ENCODE measurements at places on chromosomes 3 and 15.

DNA sequence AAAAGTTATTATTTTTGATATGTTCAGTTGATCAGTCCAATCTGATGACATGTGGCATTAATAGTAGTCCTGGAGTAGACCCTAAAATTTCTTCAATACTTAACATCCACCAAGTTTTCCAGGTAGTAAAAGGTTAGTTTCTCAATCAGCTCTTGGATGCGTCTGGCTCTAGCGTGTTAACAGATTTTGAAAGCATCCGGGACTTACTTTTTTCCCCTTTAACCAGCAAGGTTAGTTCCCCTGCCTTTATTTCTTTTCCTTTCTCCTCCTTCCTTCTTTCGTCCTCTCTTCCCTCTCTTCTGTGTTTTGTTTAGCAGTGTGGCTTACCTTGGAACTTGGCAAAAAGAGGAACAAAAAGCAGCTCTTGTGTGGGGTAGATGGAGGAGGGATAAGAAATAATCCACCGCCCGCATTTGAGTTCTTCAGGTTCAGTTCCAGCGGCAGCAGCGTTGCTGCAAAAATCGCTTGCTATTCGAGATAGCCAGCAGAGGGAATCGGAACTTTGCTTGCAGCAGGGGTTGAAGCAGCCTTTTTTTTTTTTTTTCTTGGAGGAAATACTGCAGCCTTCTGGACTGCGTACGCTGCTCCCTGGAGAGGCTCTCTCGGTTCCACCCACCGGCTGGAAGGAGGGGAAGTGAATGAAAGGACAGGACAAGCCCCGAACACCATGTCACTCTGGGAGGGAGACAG lies at the start of gene RBMS3:
TSS of gene RBMS3 (plus strand) at position 668 of the 690 bp plus-strand sequence.
- no peak for DNase-seq

DNA sequence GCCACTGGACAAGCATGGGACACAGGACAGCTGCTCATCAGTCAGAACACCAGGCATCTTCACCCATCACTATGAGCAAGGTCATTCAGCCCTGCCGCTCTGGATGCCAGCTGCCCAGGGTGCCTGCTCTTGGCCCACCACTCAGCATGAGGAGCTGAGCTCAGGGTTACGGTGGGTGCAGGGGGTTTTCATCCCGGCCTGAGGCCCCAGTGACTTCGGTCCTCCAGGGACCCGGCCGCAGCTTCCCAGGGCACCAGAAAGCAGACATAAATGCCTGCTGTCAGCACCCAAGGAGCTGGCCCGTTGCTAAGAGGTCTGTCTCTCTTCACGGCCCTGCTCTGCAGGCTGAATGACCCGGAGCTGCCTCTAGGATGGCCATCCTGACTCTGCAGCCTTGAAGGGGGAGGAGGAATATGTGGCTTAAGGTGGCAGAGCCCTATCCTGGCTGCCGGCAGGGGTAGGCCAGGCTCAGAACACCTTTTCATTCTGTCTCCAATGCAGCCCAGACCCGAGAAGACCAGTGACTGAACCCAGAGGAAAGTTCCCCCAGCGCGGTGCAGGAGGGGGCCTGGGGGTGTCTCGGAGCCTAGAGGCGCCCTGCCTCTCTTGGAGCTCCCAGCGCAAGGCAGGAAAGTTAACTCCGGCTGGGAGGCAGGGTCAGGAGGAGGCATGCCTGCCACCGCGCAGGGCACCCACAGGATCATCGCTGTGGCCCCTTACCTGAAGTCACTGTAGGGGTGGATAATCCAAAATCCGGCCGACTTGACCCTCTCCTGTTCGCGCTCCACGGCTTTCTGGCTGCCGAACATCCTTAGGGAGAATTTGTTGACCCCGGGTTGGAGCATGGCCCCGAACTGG lies 1.8 kb downstream of the HCN4 start:
- DNase-seq: no peak

DNA sequence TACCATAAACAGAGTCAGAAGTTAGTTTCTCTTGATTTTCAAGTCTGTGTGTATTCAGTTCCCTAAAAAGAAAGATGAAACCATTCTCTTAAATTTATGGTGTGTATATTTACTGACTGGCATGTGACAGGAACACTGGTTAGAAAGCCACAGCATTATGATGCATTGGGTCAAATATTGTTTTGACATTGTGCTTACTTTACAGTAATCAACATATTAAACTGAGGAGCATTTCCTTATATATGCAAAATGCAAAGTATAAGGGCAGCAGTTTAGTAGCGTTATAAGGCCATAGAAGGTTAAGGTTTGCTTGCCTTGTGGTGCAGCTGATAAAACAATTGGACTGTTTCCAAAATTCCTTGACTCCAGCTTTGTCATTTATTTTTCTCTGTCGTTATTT lies 72.9 kb downstream of the EPHA3 start:
- no peak for DNase-seq

DNA sequence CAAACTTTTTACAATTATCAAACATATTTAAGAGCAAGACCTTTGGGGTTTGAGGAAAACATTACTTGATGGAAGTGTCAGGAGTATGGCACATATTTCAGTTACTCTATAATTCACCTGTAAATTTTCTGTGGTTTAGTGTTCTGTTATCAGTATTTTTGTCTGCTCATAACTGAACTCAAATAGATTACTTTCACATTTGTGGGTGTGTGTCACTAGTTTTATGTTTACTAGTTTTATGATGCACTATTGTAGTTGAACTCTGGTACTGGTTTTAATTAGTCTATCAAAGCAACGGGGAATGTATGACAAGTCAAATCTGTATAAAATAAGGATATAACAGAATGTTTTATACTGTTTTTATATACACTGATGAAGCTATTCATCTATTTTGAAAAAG lies 27.2 kb downstream of the OXSM start:
- no peak for DNase-seq

DNA sequence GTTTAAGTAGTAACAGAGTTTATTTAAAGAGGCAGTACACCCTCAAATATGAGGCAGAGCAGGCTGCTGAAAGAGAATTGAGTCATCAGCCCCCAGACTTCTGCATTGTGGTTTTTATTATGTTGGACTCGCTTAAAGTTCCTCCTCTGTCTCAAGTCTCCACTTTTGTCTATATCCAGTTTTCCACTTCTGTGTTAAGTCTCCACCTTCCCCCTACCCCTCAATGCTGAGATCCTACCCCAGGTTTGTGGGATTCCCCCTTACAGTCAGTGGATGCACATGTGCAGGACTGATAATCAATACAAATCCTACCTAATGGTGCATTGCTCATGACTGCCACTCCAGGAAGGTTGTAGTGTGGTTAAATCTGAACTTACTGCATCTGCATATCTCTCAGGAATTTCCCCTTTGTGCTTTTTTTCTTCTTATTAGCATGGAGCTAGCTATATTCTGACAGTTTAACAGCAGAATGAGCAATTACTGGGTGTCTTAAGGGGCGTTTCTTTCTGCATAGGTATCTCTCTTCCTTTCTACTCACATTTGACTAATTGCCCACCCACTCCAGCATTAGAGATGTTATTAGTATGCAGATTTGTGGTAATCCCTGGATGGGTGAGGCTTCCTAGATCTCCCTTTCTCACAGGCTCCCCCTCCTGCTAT lies 11.9 kb upstream of the CD200R1L start:
- no peak for DNase-seq

DNA sequence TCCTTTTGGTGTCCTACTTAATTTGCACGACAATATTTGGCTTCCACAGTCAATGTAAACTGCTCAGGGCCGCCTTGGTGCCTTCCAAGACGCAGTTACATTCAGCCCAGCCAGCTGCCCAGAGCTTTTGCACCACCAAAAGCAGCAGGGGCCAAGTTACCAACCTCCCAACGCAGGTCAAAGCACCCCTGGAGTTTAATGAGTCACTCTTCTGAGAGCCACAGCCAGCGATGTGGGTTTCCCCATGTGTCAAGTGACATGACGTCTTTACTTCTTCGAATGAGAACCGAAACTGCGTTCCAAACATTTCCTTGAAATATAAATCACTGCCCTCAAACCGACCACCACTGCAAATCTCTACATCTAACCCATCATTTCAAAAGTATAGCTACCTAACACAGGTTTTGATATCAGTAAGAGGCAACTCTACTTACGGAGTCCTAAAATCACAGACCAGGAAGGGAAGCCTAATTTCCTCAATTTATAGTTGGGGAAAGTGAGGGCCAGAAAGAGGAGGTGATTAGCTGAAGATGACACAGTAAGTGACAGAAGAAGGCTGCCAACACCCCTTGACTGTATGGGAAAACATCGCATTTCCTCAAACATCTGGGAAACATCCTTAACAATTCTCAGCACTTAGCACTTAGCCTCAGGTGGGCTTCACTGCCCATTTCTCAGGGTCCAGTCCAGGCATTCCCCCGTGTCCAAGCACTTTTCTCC lies 24.5 kb downstream of the MB21D2 start:
- peak; percentile 27 for DNase-seq

DNA sequence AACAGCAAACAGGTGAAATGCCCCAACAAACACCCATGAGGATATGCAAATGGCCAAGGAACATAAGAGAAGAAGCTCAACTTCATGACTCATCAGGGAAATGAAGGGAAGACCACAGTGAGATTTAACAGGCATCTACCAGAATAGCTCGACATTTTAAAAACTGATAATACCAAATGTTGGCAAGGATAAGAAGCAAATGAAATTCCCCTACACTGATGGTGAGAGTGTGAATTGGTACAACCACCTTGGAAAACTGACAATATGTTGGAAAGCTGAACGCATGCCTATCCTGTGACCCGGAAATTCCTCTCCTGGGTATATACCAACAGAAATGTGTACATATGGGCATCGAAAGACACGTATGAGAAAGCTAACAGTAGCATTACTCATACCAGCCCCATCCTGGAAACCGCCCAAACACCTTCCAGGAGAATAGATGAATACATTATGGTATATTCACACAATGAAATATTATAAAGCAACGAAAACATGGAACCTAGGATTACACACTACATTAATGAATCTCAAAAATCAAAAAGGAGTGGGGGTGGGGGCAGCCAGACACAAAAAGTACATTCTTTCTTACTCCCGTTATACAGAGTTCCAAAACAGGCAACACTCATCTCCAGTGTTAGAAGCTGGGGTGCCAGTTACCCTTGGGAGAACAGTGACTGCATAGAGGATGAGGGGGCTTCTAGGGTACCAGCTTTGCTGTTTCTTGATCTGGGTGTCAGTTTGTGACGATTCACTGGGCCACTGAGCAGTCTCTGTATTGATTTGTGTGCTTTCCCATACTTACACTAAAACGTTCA lies 16.9 kb downstream of the RFTN1 start:
- no peak for DNase-seq

DNA sequence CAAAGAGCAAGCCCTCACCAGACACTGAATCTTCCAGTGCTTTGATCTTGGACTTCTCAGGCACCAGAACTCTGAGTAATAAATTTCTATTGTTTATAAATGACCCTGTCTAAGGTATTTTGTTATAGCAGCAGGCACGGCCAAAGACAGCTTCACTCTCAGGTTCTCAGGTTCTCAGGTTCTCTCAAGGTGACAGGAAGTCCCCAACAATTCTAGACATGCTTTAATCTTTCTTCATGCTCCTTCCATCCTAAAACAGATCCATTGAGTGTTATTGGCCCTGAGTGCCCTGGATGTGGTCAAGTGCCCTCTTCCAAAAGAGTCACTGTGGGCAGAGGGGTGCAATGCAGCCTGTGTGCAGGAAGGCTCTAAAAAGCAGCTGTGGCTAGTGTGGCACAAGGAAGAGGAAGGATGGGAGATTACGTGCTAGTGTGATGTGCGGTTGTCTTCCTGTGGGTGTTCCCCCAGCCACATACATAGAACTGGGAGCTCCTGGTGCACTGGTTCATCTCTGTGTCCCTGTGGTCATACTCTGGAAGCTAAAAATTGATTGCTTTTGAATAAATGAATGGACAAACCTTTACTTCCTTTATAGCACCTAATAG lies 11.0 kb upstream of the RAB7A start:
- no peak for DNase-seq

- DNase-seq: no peak
Observed at GRCh38 chr3:50139308-50139707, 15.8 kb upstream of the SEMA3F start.

- DNase-seq: no peak
Observed at GRCh38 chr3:9205345-9206143, 43.9 kb downstream of the SRGAP3 start.

DNA sequence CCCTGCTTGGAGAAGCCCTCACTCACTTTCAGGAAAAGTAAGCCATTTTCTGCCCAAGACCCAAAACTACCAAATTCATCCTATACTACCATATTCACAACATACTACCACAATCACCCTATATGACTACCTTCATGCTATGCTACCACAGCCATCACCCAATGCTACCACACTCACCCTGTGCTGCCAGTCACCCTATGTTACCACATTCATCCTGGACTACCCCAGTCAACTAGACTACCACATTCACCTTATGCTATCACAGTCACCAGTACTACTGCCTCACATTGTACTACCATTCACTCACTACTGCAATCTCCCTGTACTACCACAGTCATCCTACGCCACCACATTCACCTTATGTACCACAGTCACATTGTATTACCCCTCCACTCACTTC lies 58.4 kb upstream of the CDV3 start:
- no peak for DNase-seq

GRCh38 chr3:8052659-8053058 lies 449.0 kb upstream of the LMCD1 start:
- DNase-seq: no peak

GRCh38 chr3:63976161-63976871 lies 47.0 kb downstream of the PSMD6 start:
- DNase-seq: no peak

DNA sequence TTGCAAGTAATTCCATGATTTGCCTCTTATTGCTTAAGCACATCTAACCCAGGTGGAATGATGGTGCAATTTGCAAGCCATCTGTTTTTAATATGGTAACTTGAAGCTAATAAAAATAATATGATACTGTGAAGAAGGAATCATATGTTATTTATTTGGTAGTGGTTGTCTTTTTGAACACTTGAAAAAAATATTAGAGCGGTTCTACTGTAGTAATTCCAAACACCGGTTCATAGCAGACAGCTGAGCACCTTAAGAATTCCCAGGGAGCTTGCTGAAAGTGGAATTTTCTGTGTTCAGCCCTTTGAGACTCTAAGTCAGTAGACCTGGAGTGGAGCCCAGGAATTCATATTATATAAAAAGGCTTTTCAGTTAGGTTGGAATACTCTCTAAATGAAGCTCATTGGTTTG lies 687.4 kb downstream of the EDEM1 start:
- DNase-seq: no peak

GRCh38 chr3:148360051-148360450 lies 337.7 kb upstream of the AGTR1 start:
- no peak for DNase-seq

GRCh38 chr15:60264566-60264965 lies 133.2 kb downstream of the ANXA2 start:
- DNase-seq: no peak

DNA sequence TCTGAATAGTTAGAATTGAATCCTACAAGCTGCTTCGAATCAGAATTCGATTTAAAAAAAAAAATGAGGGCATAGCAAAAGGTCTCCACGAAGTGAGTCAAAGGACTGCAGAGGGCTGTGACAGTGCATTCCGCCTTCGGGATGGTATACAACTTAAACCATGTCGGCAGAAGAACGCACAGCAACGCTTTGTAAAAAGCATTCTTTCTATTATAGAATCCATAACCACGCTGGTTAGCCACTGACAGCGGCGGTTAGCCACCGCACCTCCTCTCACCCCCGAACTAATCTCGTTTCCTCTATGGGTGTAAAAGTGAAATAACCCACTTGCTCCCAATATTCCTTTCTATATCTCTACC lies 664 bp upstream of the PIK3CA start:
- no peak for DNase-seq

- DNase-seq: no peak
Observed at GRCh38 chr3:11145888-11146287, 8.4 kb upstream of the HRH1 start.

- no peak for DNase-seq
Observed at GRCh38 chr3:186080849-186081438, 27.9 kb downstream of the ETV5 start.

Measured in activated CD4-positive, CD25-positive, alpha-beta regulatory T cell treated with anti-CD3 and anti-CD28 coated beads, Interleukin-2, amount 50 U/mL, for 16 hours (primary cell).